ENCODE measurements at places on chromosomes 11 and 22. TPM values are rescaled to one million over a fixed set of nuclear protein-coding genes. Genes with fewer than 3 reads are reported as not detected.

Gene TTC28
- under 0.01 TPM for total RNA-seq

Gene UBQLNL
- not detected for total RNA-seq

Gene SMTNL1
- not detected for total RNA-seq

Gene MYO18B
- total RNA-seq: not detected
